ENCODE measurements at places on chromosomes 4 and X.

- peak; percentile 41 for DNase-seq
Observed at GRCh38 chr4:13627178-13627605, 333 bp downstream of the BOD1L1 start.

- no peak for DNase-seq
Observed at GRCh38 chr4:69610484-69610883, 29.0 kb downstream of the UGT2A2 start.

DNA sequence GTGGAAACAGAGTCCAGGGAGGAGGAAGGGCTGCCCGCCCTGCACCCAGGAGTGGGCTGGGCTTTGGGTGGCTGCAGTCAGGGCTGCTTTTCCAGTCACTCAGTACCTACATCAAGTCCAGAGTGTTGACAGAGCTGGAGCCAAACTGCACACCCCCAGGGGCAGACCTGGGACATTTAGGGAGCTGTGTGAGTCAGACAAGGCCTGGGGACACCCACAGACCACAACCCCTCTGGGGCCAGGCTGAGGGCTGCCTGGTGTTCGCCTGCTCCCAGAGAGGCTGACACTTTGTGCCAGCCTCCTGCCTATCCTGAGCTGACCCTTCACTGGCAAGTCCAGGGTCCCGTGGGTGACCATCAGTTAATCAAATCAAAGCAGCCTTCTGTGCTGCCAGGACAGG, 240.0 kb downstream of the BCOR start:
- no peak for DNase-seq

DNA sequence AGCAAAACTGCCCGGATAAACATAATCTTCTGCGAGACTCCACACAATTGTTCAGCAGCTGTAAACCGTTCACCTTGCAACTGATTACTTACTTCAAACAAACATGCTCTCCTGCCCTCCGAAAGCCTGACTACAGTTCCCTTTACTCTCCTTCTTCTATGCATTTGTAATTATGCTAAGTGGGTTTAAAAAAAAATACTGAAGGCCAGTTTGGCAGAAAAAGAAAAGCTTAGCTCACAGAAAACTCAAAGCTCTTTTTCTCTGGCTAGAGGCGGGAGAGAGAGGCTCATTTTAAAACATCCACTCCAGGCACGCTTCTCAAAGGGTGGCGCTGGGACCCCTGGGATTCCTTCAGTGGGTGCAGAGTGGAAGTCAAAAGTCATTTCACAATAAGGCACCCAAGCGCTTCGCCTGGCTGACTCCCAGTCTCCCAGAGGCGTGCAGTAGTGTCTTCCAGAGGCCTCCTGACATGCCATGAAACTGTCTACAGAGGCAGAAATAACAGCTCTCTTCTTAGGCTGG, 1.9 kb downstream of the DHRSX start:
- no peak for DNase-seq

GRCh38 chrX:17547658-17548057, 172.7 kb downstream of the NHS start:
- DNase-seq, result no peak

DNA sequence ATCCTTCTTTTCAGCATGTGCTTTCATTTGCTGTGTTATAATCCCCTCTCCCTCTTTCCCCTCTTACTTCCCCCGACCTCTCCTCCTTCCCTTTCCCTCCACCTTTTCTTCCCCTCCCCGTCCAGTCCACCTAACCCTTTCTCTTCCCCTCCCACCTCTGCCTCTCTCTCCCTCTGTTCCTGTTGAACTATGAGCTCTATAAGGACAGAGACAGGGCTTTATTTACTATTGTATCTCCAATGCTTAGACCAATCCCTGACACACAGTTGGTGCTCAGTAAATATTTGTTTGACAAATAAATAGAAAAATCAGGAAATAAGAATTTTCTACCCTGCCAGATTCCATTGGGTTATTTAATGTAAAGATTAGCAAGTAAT, 60.8 kb downstream of the EGF start:
- DNase-seq, result no peak

- no peak for DNase-seq
Observed at GRCh38 chrX:9135901-9136510, 102.1 kb upstream of the FAM9B start.
